ENCODE measurements at places on chromosomes 1 and 21. TPM values are rescaled to one million over a fixed set of nuclear protein-coding genes. Genes with fewer than 3 reads are reported as not detected.
A peak's percentile ranks its signal among the peaks of the same experiment; 100 is the strongest.

DNA sequence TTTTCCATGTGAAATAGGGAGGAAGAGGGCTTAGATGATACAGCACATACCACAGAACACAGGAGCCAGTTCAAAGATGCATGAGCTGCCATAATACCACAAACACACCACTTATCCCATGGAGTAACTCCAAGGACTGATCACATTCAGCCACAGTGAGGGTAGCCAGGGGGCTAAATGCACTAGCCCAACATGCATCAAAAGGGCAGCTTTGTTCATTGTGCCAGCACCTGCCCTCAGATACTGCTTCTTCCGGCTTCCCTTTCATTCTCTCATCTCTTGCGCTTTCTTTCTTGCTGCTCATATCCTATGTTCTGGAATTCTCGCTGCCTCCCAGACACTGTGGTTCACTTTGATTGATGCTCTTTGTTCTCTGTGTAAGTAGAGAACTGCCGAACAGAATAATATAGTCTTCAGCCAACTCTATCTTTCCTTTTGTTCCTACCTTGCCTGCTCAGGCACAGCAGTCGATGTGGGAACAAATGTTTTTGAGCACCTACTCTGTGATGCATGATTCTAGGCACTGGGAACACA is 50.0 kb upstream of the SYT6 start:
- no peak for DNase-seq

DNA sequence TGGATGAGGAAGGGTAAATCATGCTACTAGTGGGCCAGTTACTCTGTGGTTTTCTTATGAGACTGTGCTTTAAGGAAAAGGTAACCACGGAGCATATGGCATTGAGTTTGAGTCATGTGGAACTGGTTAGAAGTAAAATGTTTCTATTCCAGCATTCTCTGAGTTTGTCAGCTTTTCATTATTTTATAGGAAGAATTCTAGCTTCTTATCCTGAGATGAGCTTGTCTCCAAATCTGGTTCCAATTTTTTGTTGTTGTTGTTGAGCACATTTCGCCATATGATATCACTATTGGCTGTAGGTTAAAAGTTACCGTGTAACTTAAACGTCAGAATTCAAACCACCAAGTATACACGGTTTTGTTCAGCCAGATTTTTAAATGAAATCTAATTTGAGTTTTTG is 69.9 kb downstream of the ATF6 start:
- DNase-seq = no peak

DNA sequence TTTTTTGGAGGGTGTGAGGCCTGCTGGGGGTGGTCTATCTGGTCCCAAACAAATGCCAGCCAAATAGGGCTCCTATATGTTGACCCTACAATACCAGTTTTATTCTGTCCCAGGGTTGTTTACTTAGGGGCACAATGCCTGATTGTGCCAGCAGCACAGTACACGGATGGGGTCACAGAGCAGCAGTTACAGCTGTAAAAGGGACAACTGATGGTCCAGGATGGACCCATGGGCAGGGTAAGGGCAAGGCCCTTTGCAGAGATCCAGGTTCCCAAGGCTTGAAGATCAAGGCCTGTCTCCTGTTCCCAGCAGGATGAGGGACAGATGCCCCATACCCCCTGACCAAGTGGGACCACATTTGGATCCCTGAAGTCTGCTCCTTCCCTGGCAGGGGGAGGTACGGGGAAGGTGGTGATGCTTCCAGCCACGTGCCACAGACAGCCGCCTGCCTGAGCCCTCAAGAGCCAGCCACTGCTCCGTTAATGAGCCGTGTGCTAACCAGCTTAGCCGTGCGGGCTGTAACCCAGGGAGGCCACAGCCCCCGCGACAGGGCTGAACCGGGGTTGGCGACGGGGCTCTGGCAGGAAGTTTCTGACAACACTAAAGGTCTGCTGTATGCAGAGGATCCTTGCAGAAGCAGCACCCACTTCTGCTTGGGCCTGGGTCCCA is 18.2 kb downstream of the SLC6A9 start:
- DNase-seq = peak; percentile 52

- no peak for DNase-seq
Measured at GRCh38 chr1:209363112-209363511, 220.4 kb upstream of the CAMK1G start.

DNA sequence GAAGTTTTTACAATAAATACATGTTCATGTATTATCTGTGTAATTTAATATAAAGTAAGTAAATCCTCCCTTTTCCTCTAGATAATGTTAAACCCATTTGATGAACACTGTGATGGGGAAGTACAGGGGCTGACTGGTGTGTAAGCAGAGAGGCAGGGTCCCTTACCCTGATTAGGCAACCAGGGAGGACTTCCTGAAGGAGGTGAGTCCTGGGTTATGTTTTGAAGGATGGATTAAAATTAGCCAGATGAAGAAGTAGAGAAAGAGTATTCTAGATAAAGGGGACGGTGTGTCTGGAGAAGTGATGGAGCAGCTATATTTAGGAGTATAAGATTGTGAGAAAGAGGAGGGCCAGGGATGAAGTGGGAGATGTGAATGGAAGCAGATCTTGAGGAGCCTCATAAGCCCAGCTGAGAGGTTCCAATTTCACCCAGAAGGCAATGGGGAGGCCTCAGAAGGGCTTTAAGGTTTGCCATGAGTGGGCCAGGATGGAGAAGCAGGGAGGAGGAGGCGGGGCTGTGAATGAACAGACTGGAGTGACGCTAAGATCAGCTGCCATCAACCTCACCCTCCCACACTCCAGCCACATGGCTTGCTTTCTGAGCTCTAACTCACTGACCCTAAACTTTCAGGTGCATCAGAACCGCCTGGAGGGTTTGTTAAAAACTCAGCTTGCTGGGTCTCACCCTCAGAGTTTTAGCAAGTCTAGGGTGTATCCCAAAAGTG is 30.9 kb upstream of the ID3 start:
- no peak for DNase-seq

- no peak for DNase-seq
Measured at GRCh38 chr1:94118471-94118870, 2.5 kb downstream of the ABCA4 start.

- no peak for DNase-seq
Measured at GRCh38 chr1:204769997-204770396, 84.5 kb upstream of the LRRN2 start.

- DNase-seq = no peak
Measured at GRCh38 chr1:201949491-201949890, 3.1 kb upstream of the LMOD1 start.

DNA sequence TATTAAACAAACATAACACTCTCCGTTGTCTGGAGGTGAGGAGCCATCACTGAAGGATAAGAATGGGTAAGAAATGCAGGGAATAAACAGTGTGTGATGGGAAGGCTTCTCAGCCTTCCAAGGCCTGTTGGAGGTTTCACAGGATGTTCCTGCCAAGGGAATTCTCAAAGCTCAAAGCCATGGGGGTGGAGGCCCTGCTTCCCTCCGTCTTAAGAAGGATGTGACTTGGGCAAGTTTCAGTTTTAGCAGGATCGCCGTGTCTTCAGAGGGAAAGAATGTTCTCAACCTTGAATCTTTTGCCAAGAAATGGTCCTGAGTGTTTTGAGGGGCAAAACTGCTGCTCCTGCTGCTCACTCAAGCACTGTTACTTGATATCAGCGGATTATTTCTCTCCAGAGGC is 41.7 kb upstream of the IL20 start:
- no peak for DNase-seq

DNA sequence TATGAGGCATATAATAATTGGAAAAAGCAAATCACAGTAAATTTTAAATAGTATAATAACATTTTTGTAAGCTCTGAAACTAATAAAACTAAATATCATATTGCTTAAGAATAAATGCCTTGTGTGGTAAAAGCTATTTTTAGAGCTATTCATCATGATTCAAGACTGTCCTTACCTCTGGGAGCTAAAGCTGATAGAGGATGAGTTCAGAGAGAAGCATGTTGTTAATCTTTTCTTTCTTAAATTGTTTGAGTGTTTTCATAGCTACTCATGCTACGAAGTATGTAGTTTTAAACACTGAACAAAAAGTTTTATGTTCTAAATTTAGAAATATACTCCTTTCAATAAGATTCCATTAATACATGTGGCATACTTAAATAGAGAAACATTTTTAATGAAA is 30.5 kb downstream of the IFI16 start:
- no peak for DNase-seq

DNA sequence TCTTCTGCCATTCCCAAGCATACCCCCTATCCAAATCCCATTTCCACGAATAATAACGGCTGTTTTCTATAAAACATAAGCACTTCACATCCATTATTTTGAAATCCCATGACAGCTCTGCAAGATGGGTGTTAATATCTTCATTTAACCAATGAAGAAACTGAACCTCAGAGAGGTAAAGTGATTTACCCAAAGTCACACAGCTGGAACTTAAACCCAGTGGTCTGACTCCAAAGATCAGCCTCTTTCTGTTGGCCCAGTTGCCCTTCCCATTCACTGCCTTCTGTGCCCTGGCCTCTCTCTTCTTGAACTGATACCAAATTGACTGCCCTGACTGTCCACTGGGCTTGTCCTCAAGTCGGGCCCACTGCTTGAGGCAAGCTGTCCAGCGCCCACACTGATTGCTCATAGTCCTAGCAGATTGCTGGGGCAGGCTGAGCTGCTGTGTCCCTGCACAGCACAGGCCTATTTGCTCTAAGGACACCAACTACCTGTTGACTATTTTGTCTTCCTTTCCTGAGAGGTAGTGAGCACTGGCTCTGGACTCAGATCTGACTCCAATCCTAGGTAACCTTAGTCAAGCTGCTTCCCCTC is 19.3 kb downstream of the TAL1 start:
- no peak for DNase-seq

- DNase-seq = no peak
Measured at GRCh38 chr1:190479516-190479915, 1.9 kb upstream of the BRINP3 start.

- DNase-seq = peak; percentile 69
Measured at GRCh38 chr1:50023292-50024159, at the start of gene AGBL4. TSS of gene AGBL4 (minus strand) at chr1:50023954.

DNA sequence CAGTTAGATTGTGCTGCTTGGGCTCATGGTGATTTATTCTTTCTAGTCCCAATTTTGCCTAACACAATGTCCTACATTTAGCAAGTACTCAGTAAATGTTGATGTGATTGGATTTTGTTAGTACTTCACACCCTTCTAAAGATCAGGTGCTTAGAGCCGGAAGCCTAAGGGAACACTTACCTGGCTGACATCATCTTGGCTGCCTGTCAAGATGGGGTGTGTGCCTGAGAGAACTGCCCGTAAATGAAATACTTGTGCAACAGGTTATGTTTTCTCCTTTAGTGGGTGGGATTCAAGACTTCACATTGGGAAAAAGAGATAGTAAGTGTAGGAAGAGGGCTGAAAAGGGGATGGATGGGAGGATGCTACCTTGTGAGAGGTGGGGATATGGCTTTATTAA is 75.5 kb upstream of the MACF1 start:
- no peak for DNase-seq

- DNase-seq = no peak
Measured at GRCh38 chr1:35223084-35223630, 30.2 kb upstream of the SFPQ start.

GRCh38 chr1:97739596-97740103 is 181.2 kb downstream of the DPYD start:
- no peak for DNase-seq

- DNase-seq = no peak
Measured at GRCh38 chr1:93592551-93592949, 89.1 kb downstream of the BCAR3 start.

DNA sequence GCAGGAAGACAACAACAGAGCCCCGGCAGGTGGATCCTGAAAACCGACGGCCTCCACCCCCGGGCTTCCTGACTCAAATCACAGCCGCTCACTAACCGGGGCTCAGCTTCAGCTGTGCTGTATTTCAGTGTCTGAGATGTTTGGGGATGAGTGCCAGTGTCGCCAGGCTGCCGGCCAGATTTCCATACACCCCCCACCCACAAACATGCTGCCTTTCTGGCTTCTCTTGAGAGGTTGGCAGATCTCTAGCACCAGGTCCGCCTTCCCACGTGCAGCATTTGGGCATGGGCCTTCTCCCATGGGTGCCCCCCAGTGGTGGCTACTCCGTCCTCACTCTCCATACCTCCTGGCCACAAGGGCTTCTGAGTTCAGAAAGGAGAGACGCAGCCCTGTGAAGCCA is 34.8 kb downstream of the KCNAB2 start:
- no peak for DNase-seq

GRCh38 chr1:15172405-15173259 is 19.1 kb downstream of the TMEM51 start:
- no peak for DNase-seq

DNA sequence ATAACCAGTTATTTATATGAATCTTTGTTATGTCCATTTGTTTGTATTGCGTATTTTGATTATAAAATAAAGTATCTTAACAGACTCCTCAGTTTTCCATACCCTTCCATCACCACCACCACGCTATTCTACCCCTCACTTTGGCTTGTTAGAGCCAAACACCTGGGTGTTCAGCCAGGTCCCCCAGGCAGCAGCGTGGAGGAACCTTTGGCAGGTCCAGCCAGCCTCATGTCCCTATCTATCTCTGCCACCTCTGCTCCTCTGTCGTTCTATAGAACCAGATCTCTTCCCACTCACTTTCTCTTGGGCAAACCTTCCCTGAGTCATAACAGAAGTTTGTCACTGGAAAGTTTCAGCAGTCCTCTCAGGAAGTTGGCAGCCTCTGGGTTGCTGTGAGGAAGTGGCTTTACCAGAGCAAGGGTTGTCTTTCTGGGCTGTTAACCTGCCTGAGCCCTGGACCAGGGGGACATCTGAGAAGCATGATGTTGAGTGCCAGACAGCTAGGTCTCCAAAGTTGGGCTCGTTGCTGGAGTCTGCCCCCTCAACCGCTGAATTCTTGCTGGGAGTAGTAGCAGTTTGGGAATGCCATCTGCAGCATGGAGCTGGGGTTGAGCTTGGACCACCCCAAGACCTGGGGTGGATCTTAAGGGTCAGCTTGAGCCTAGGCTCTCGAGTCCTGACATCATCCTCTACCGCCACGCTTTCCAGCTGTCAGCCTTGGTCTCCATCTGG is 996 bp upstream of the SH3BGRL3 start:
- no peak for DNase-seq

- DNase-seq = no peak
Measured at GRCh38 chr21:41361786-41362604, at the start of gene MX2. TSS of gene MX2 (plus strand) at chr21:41362027. CDS start at chr21:41376907, 14,880 bp downstream.

GRCh38 chr1:179599623-179600249 is 8.1 kb downstream of the TDRD5 start:
- no peak for DNase-seq

DNA sequence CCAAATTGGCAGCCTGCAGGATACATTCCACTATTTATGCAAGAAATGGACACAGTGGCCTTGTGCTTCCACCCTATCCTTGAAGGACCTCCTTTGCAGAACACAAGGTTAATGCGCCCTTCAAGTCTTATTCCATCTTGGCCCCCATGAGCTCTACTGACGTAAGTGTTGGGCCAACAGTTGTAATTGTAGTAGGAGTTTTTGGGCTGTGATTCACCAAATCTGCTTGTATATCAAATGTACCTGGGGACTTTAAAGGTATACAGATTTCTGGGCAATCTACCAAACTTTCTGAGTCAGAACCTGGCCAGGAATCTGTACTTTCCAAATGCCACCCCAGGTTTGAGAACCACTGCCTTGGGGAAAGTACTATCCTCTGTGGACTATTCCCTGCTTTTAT is 100.9 kb upstream of the MARK1 start:
- DNase-seq = no peak

Gene DCDC2B
- 0.60 TPM for polyA plus RNA-seq

Gene FMO5
- polyA plus RNA-seq = 7.9 TPM

Gene PCNX2
- polyA plus RNA-seq = 19.6 TPM

Gene NR1I3
- 2.8 TPM for polyA plus RNA-seq

Gene HES3
- not detected for polyA plus RNA-seq

Gene MAP1LC3C
- polyA plus RNA-seq = 0.68 TPM

Gene COL6A1
- polyA plus RNA-seq = 246 TPM

Gene FAM163A
- 0.99 TPM for polyA plus RNA-seq

Gene CENPL
- 12.6 TPM for polyA plus RNA-seq

Gene RNU1-4
- not detected for polyA plus RNA-seq

Gene LRRIQ3
- 5.9 TPM for polyA plus RNA-seq

Gene CHI3L1
- 9.7 TPM for polyA plus RNA-seq

Gene HEYL
- polyA plus RNA-seq = 23.4 TPM

Gene NCAM2
- 5.9 TPM for polyA plus RNA-seq
